ENCODE measurements at places on chromosomes 2 and 18. TPM values are rescaled to one million over a fixed set of nuclear protein-coding genes. Genes with fewer than 3 reads are reported as not detected.

Gene CD8B2
- not detected for total RNA-seq

Gene FN1
- 307 TPM for total RNA-seq

Gene SPP2
- not detected for total RNA-seq

Gene LIMS2
- 6.3 TPM for total RNA-seq

Gene ATP6V1B1
- 3.6 TPM for total RNA-seq

Gene ASB18
- total RNA-seq, result not detected

Gene IL36G
- total RNA-seq, result not detected

Gene C2orf66
- total RNA-seq, result not detected

Measured in A549 treated with Hydrocortisone at 1 μM for 4 hours (cell line).